Activated T-helper 1 cell treated with anti-CD3 and anti-CD28 coated beads, Interleukin-2, amount 50 U/mL, for 16 hours (primary cell): ENCODE measurements at places on chromosomes 1 and 21.

DNA sequence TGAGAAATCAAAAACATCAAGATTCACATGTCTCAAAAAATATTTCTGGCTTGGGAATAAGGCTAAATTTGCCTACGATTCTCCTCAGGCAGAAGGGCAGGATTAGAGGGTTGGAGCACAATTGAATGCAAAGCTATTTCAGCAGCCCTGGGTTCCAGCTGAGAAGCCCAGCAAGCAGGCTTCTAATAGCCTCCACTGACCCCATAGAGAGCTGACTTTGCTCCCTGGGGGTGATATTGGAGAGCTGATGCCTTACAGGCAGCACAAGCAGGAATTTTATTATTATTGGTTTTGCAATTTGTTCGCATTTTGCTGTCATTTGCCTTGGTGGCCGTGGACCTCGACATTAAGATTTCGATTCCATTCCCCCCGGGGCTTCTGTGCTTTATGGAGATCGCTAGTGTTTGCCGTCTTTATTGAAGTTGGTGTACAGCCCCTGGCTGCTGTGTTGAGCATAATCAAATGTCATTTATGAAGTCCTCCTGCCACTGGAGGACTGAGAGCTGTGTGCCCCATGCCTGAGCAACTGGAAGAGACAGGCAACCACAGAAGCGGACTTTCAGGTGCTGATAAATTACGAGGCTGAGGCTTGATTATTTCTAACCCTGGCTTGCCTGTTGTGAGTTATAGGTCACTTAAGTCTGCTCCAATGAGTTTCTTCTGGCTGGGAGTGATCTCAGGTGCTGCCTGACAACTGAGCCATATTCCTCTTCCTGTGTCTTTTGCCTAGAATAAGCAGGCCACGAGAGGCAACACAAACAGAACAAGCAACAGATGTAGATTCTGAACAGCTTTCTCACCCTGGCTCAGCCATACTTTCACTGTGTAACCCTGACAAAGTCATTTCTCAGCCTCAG, 518.4 kb upstream of the CAMK1G start:
- DNase-seq: no peak

GRCh38 chr1:221823561-221823960, 81.7 kb upstream of the DUSP10 start:
- DNase-seq: no peak

GRCh38 chr1:21299780-21300395, 9.6 kb upstream of the ECE1 start:
- no peak for DNase-seq

DNA sequence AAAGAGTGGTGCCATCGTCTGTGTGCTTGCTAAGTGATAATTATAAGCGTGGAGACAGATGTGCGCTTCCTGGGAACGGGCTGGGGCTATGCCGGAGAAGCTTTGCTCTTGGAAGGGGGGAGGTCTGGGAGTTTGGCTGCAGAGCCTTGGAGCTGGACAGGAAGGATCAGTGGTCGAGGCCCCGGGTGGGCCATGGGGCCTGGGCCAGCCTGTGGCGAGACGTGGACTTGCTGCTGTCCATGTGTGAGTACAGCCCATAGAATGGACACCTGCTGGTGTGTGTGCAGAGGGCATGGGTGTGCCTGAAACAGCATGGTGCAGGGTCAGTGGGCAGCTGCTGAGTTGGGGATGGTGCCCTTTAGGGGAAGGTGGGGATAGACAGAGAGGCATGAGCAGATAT, 121.3 kb downstream of the PCBP3 start:
- DNase-seq: no peak

- DNase-seq: no peak
Measured at GRCh38 chr1:209626346-209627026, 25.7 kb downstream of the LAMB3 start.

- no peak for DNase-seq
Measured at GRCh38 chr1:114100148-114100547, 53.5 kb downstream of the SYT6 start.

DNA sequence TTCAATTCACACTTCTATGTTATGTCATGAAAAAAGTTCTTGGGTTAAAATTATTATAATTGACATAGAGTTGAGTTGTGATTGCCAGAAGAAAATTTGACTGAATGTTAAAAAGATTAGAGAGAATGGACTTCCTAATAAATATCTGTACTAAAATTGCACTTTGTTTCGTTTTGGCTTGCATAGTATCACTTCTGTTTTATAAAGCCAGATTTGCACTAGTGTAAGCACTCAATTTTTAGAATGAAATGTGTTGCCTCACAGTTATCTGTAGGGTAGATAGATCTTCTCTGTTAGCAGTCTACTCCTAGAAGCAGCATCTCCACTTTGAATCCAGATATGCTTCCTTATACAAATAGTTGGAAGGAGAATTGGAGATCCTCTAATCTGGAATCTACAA, 95.2 kb upstream of the MPC2 start:
- DNase-seq: no peak
